ENCODE measurements at places on chromosomes 1 and 21.

- DNase-seq, result no peak
These were observed 4.7 kb upstream of the RIPK4 start for GRCh38 chr21:41771625-41771945.

DNA sequence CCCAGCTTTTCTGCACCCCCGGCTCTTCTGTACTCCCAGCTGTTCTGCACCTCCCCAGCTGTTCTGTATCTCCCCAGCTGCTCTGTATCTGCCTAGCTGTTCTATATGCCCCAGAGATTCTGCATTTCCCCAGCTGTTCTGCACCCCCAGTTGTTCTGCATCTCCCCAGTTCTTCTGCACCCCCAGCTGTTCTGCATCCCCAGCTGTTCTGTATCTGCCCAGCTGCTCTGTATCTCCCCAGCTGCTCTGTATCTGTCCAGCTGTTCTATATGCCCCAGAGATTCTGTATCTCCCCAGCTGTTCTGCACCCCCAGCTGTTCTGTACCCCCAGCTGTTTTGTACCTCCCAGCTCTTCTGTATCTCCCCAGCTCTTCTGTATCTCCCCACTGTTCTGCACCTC is 41.1 kb downstream of the UMODL1 start:
- no peak for DNase-seq

- no peak for DNase-seq
These were observed 16.1 kb upstream of the EDARADD start for GRCh38 chr1:236377832-236378535.

GRCh38 chr1:62809788-62810187 is 25.9 kb downstream of the ATG4C start:
- no peak for DNase-seq

DNA sequence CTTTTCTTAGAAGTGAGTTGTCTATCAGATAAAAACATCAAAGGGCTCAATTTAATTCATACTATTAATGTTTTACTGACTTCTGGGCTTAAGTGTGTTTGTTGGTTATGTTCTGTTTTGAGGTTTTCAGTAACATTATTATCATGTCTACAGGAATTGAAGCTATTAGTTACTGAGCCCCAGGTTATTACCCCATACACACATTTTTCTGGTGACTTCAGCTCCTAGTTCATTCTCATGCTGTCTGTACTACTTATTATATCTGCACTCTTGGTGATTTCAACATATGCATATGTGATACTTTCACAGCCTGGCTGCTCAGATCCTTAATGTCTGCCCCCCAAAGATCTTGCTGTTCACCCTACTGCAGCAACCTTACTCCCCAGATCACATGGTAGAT is 27.0 kb upstream of the SGIP1 start:
- no peak for DNase-seq

GRCh38 chr21:42269386-42269785 is 45.8 kb downstream of the TFF3 start:
- DNase-seq, result no peak

GRCh38 chr1:230216896-230217295 is 149.9 kb downstream of the GALNT2 start:
- DNase-seq, result no peak

DNA sequence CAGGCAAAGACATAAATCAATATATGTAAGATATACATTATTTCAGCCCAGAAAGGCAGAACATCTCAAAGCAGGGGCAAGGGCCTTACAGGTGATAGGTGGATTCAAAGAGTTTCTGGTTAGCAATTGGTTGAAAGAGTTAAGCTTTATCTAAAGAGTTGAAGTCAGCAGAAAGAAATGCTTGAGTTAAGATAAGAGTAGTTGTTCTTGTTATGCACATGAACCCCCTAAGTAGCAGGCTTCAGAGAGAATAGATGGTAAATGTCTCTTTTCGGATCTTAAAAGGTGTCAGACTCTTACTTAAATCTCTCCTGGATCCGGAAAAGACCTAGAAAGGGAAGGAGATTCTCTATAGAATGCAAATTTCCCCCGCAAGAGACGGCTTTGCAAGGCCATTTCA is 8.3 kb upstream of the ZBTB40 start:
- no peak for DNase-seq

Measured in AG09309 (cell line).